ENCODE measurements at places on chromosomes 7 and 10.
A peak's percentile ranks its signal among the peaks of the same experiment; 100 is the strongest.

- no peak for DNase-seq
These were observed 16.4 kb upstream of the PRKG1 start for GRCh38 chr10:51057925-51058324.

DNA sequence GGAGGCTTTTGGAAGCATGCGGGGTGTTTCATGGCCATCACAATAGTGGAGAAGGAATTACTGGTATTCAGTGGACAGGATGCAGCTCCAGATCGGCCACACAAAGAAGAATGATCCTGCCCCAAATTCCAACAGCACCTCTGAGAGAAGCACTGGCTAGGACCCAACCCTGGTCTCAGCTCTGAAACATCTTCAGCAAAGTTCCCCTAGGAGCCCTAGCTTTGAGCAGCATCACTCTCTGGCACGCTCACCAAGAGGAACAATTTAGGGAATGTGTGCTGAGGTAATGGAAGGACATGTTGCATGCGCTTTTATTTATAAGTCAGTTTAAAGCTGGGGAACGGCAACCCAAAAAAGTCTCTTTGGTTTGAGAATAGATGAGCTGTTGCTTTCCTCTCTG, 5.5 kb upstream of the OPN1SW start:
- DNase-seq, result no peak

- no peak for DNase-seq
These were observed 2.3 kb upstream of the MIOS start for GRCh38 chr7:7564323-7564780.

DNA sequence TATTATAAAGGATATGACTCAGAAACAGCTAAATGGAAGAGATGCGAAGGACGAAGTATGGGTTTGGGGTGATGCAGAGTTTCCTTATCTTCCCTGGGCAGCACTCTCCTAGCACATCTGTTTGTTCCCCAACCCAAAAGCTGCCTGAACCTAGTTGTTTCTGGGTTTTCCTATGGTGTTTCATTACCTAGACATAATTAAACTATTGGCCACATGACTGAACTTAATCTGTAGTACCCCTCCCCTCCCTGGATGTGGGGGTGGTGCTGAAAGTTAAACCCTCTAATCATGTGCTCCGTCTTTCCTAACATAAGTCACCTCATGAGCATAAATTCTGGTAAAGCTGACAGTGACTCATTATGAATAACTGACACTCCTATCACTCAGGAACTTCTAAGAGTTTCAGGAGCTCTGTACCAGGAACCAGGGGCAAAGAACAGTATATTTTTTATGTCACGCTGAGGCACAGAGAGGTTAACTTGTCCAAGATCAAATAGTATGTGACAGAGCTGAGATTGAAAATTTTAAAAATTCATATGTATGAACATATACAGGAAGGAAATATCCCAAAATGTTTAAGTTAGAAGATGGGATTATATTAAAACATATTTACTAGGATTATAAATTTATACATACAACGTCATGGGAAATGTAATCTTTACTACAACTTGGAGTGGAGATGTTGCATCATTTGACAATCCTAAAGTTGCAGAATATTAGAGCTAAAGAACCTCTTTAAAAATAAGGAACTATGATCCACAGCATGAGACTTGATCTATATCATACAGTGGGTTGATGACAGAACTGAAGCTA, 4.8 kb downstream of the STRIP2 start:
- peak; percentile 89 for DNase-seq

GRCh38 chr7:106313456-106313901, 28.7 kb upstream of the NAMPT start:
- DNase-seq, result no peak

GRCh38 chr7:112341464-112341863, 108.8 kb upstream of the IFRD1 start:
- no peak for DNase-seq

DNA sequence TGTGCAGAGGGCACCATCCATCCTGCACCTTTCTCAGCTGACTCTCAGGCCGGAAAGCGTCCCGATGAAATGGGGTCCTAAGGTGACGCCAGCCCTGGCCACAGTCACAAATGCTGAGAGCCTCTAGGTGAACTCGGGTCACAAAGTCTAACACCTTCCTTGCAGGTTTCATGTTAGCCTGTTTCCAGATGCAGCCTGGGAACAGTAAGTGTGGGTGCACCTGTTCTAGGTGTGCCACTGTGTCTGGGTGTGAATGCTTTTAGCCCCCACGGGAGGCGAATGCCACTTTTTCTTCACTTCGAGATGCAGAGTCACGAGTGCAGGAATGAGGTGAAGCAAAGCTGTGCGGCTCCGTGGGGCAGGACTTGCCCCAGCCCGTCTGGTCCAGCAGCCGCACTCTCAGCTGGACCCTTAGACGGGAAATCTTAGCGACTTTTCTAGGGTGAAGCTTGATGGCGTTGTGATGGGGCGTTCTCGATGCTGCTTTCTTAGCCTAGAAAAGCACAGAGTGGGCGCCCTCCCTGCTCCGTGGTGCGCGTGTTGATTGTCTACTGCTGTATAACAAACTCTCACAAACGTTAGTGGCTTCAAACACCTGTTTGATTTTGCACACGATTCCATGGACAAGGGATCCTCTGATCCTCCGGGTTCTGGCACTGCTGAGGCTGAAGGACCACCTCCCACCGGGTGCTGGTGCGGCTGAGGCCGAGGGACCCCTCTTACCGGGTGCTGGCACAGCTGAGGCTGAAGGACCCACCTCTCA, 13.6 kb upstream of the VIPR2 start:
- no peak for DNase-seq

DNA sequence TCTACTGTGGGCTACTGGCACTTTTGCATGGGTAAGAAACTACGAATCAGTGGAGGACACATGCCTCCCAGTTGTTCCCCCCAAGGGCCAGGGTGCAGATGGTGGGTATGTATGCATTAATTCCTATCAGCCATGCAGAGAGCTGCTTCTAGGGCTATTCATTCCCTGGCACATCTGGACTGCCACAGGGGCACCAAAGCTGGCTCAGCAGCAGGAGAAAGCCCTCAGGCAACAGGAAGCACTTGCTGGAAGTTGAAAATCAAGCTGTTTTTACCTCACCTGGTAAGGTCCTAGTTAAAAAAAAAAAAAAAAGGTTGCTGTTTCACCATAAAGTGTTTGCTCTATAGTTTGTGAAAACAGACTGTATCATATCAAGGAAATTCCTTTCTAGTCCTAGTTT, 1342.6 kb downstream of the REEP3 start:
- DNase-seq, result no peak

DNA sequence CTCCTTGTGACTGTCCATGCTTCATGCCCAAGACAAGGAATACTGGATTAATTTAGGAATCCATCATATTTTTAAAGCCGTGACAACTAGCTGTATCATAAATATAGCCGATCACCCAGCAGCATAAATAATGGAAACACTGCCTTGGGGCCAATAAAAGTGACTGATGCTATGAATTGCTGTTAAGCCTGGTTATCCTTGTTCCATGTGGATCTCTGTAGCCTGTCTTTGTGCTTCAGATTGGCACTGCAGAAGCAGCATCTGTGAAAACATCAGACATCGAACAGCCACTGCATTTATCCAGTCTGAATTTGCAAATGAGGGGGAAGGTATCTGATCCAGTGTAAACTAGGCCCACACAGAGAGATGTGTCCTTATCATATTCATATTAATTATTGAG, 1181.8 kb downstream of the SORCS1 start:
- no peak for DNase-seq

- DNase-seq, result no peak
These were observed 620.8 kb downstream of the KCNMA1 start for GRCh38 chr10:77016855-77017254.

- no peak for DNase-seq
These were observed 7.8 kb downstream of the CHST3 start for GRCh38 chr10:71971769-71972555.

DNA sequence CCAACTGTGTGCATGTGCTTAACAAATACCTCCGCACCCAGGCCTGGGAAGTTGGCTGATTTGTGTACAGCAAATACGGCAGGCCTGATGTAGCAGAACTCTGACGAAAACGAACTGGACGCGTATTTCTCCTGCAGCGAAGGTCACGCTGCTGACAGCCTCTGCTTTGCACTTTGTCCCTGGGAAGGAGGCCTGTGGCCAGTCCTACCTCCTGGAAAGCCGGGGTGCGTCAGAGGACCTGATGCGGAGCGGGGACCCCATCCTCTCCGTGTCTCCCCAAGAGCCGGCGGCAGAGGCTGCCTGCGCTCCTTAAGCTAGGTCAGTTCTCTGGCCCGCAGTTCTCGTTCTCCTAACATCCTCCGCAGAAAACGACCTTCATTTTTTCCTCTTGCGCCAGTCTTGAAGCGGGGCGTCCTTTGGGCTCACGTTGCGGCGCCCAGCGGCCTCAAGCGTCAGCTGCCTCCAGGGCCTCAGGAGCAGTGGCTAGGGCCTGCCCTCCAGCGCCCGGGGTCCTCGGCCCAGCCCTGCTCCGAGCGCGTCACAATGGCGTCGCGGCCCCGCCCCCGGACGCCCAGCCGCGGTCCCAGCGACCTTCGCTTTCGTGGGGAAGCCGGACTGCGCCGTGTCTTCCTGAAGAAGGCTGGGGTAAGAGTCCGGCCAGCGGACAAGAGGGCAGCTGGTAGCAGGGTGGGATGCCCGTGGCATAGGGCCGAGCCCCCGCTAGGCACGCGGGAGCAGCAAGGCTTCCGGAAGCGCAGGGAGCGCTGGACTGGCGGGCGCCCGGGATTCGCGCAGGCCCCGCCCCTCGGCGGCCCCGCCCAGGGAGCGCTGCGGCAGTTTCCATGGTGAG, at the start of gene ZNF487:
ZNF487 (plus strand) TSS at position 821 of the 850 bp plus-strand sequence. CDS start 38,703 bp downstream, outside the sequence.
- peak; percentile 91 for DNase-seq

- DNase-seq, result no peak
These were observed 369.7 kb downstream of the PLXNA4 start for GRCh38 chr7:132206594-132206993.

GRCh38 chr7:92833024-92833765, 3.2 kb downstream of the CDK6 start:
- peak; percentile 92 for DNase-seq

DNA sequence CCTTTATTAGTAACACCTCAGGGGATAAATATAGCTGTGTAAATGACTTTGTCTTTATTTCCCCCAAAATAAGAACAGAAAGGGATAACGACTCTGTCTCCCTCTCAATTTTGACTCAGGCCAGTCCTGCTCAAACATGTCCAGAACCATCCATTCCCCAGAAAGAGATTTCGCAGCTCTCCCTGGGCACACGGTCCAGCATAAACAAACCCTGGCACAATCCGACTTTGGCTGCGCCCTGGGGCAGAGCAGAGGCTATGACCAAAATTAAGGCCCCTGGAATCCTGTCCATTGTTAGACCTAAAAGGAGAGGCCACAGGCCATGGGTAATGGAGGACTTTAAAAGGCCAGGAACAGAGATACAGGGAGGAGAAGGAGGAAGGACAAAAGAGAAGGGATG, 99.1 kb downstream of the PRPF18 start:
- no peak for DNase-seq

GRCh38 chr7:37206192-37206591, 242.5 kb downstream of the ELMO1 start:
- peak; percentile 46 for DNase-seq

DNA sequence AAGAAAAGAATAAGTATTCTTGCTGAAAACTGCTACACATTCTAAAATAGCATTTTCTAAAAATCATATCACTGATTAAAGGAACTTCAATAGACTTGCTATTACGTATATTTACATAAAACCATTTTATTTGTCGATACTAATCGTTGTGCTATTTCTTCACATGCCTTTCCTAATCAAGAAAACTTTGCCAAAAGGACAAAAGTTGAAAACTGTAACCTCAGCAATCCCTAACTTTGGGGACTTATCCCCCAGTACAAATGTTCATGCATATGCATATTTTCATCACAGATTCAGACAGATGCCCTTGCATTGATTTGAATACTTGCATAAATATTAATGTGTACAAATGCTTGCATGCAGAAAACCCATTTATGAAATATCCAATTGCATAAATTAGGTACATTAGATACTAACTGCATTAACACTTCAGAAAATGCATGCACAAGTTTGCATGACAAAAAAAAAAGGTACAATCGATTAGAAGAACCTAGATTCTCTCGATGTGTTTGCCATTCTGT, 35.6 kb upstream of the NEBL start:
- no peak for DNase-seq

DNA sequence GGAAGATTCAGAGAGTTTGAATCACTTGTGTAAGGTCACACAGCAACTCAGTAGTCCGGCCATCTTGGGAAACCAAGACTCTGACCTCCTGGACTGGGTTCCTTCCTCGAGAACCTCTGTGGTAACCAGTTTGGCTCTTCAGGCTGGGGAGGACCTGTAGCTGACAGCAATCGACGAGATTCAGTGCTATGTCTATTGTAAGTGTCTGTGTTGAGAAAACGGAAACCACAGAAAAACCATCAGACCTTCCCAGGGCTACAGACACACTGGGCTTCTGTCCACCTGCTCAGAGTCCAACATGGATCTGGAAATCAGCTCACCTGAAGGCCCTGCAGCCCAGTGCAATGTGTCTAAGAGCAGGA, 403.7 kb downstream of the RPS24 start:
- DNase-seq, result no peak

DNA sequence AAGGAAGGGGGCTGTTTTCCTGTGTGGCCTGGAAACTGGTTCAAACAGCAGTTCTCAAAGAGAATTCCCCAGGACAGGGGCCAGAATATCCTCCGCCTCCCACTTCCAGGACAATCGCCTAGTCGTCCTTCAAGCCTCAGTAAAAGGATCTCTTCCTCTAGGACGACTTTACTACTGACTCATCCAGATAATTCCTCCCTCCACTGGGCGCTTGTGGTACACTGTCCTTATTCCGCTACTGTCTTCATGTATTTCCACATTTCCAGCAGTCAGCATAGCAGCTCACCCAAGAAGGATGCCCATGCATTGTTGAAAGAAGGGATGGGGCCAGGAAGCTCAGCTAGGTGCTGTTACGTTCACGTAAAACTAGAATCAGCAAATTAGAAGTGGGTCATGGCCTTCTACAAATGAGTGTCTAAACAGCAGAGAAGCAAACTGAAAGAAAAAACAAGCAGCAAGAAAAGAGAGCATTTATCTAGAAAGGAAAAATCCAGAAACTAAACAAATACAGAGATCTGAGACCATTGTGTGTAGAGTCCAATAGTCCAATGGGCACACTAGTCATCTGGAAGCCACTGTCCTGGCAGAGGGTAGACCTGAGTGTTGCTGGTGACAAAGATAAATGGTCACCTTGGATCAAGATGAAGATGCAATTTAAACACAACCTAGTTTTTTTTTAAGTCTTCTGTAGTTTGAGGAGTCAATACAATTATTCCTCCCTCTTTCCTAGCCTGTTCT, 26.3 kb downstream of the CLRN3 start:
- DNase-seq, result no peak

- DNase-seq, result no peak
These were observed 242.9 kb upstream of the MEOX2 start for GRCh38 chr7:15929411-15929810.

DNA sequence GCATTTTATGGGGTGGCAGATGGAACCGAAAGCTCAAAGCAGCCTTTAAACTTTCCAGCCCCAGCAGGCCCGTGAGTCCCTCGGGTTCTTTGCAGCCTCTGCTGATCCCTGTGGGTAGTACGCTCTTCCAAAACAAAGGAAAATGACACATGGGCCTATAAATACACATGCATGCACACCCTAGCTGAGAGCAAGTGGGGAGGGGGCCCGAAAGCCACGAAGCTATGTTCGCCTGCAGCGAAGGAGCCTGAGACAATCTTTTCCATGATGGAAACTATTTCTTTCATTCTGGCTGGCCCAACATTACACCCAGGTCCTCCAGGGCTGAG, 32.2 kb downstream of the CALML5 start:
- DNase-seq, result no peak
